ENCODE measurements at places on chromosomes 2 and 18. TPM values are rescaled to one million over a fixed set of nuclear protein-coding genes. Genes with fewer than 3 reads are reported as not detected.

Gene IER3IP1
- total RNA-seq: 16.6 TPM

Gene MOCOS
- not detected for total RNA-seq

Gene SERPINB5
- 0.11 TPM for total RNA-seq

Gene NFATC1
- total RNA-seq: 10.4 TPM

Gene CD8A
- not detected for total RNA-seq

DNA sequence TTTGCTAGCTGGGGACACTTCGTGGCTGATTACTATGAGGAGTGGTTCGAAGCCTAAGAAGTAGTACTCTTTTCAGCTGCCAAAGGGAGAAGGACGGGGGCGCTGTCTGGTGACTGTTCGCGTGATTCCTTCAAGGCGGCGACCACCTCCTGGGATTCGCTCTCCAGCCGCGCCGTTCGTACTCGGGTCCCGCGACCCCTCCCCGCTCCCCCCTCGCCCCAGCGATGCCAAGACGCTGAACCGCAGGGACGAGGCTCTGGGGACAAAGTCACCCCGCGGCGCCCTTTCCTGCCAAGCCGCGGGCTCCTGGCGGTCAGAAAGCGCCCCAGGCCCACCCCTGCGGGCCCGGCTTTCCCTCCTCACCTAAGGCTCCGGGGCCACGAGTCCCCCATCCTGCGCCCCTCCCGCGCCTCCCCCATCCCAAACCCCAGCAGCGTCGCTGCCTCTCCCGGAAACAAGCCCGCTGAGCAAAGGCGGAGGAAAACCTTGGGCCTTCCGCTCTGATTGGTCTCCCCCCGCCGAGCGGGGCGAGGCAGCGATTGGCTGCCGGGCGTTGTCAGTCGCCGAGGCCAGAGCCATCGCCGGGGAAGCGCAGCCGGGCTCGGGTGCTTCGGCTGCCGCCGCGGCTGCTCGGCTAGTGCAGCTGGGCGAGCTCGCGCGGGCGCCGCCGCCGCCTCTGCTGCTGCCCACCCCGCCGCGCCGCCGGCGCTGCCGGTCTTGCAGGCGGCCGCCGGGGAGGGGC is 404.3 kb downstream of the XIRP2 start:
- peak within 1 kb of the TSS; percentile 72 for H3K4me3 ChIP-seq
- H3K36me3 ChIP-seq: no peaks in the 10 kb centered on the region
- peak within 1 kb of the TSS; percentile 82 for H3K27ac ChIP-seq
- no peaks in the 10 kb centered on the region for H3K27me3 ChIP-seq

DNA sequence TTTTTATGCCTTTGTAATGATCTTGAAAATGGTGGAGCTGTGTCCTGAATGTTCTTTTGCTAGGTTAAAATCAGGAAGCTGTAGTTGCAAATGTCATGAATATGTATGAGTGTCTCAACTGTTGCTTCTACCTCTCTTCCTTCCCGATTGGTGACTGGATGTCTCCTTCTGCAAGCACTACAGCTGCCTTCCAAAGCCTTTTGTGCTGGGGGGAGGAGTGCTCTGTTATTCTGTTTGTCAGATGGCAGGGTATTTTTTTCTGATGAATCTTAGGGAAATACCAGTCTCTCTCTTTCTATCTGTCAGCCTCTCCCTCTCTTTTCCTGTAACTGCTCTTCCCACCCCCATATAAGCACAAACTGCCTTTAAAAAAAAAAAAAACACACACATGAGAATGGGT is 1396.3 kb upstream of the CELF4 start:
- DNase-seq: no peak
- no peaks in the 10 kb centered on the region for H3K4me1 ChIP-seq
- H3K36me3 ChIP-seq: no peaks in the 10 kb centered on the region

DNA sequence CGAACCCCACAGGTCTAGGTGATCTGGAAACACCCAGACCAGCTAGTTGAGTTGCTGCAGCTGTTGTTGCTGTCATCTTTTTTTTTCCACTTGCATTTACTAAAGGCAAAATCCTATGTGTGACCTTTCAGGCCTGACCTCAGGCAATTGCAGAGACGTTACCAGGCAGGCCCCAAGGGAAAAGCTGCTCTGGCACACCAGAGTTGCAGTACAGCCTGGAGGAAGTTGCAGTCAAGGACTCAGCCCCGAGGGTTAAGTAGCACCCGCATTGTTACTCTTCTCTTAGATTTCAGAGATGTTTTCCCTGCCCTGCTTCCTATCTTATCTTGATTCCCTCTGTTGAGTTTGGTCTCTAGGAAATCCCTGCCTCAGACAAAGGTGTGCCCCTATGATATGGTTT is 45.2 kb upstream of the SMAD2 start:
- H3K27me3 ChIP-seq: no peaks in the 10 kb centered on the region
- no peaks in the 10 kb centered on the region for H3K4me1 ChIP-seq
- no peak overlapping the region for H3K4me3 ChIP-seq
- H3K27ac ChIP-seq: no peak overlapping the region

DNA sequence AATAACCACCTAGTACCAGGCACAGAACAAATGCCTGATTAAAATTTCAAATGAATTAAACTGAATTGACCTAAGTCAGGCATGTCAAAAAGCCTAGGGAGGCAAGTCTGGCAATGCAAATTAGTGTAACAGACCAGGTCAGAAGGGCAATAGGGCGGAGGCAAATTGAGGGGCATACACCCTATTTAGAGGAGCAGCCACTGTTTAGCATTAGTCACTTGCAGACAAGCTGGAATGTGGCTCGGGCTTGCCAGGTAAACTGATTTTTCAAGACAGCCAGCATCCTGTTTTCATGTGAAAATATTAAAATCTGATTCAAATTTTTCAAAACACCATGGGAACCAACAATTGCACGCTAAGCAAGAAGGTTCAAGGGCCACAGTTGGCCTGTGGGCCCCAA is 160.3 kb downstream of the EN1 start:
- H3K27ac ChIP-seq: no peak overlapping the region
- DNase-seq: no peak
- no peaks in the 10 kb centered on the region for H3K27me3 ChIP-seq
- H3K4me3 ChIP-seq: no peak overlapping the region
- no peaks in the 10 kb centered on the region for H3K4me1 ChIP-seq

- peaks cover 46% of the 10 kb centered on the region for H3K4me1 ChIP-seq
- H3K27ac ChIP-seq: peak overlapping the region; percentile 86
- H3K4me3 ChIP-seq: no peak overlapping the region
- peaks cover 8% of the 10 kb centered on the region for H3K36me3 ChIP-seq
- H3K27me3 ChIP-seq: no peaks in the 10 kb centered on the region
Measured at GRCh38 chr2:197079414-197079813, 152.9 kb upstream of the PGAP1 start.

DNA sequence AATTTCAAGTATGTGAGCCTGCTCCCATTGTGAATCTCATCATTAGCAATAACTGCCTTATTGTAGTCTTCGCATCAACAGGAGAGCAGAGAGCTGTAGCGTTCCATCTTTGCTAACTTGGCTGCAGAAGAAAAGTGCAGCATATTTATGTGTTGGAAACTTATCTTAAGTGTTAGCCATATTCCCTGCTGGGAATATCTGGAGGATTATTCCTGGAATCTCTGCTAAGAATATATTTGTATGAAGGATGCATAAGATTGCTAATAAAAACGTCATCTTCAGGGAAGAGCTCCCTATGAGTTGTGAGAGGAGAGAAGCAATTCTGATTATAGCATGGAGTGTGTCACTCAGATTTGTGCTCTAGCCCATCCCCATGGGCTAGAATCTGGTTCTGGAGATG is 115.1 kb upstream of the REG3G start:
- H3K27ac ChIP-seq: no peak overlapping the region
- H3K4me3 ChIP-seq: no peak overlapping the region
- no peak for DNase-seq

DNA sequence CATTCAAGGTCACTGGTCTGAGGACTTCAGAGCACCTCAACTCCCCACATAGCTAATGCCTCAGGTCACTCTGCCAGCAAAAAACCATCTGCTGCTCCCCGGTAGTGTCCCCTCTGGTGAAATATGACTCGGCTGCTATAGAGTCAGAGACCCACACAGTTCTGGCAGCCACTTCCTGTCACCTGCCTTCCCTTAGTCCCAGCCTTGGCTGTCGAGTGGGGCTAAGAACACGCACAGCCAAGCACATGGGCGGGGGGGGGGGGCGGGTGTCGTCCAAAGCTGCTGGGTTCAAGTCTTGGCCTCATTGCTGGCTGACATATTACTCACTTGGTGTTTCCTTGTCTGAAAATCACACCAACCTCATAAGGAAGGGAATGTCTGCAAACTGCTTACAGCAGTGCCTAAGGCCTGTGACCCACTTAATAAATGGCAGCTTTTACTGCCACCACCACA is 37.5 kb downstream of the POLR1A start:
- peaks cover 74% of the 10 kb centered on the region for H3K36me3 ChIP-seq
- no peak overlapping the region for H3K27ac ChIP-seq
- no peaks in the 10 kb centered on the region for H3K27me3 ChIP-seq
- no peak for DNase-seq
- no peak overlapping the region for H3K4me3 ChIP-seq
- no peaks in the 10 kb centered on the region for H3K4me1 ChIP-seq

GRCh38 chr2:78035804-78036203 is 513.6 kb upstream of the LRRTM4 start:
- H3K4me1 ChIP-seq: no peaks in the 10 kb centered on the region
- no peak overlapping the region for H3K27ac ChIP-seq
- no peak for DNase-seq
- no peaks in the 10 kb centered on the region for H3K36me3 ChIP-seq
- H3K4me3 ChIP-seq: no peak overlapping the region

DNA sequence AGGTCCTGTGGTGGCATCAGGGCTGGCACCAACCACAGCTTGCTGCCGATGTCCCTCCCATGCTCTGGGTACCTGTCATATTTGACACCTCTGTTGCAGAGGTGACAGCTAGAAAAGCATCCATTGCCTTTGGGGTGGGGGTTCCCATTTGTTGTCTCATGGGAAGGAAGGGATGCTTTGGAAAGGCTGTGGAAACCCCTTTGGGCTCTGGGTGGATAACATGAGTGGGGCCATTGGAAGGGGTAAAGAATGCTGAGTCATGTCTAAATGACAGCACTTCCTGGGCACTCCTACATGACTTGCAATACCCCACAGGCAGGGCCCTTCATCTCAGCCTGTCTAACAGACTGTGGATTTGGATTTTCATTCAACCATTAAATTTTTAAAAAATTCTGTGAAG is 27.8 kb downstream of the CTIF start:
- H3K36me3 ChIP-seq: no peaks in the 10 kb centered on the region
- DNase-seq: no peak
- H3K27ac ChIP-seq: no peak overlapping the region
- H3K4me1 ChIP-seq: peaks cover 13% of the 10 kb centered on the region
- no peak overlapping the region for H3K4me3 ChIP-seq
- no peaks in the 10 kb centered on the region for H3K27me3 ChIP-seq

DNA sequence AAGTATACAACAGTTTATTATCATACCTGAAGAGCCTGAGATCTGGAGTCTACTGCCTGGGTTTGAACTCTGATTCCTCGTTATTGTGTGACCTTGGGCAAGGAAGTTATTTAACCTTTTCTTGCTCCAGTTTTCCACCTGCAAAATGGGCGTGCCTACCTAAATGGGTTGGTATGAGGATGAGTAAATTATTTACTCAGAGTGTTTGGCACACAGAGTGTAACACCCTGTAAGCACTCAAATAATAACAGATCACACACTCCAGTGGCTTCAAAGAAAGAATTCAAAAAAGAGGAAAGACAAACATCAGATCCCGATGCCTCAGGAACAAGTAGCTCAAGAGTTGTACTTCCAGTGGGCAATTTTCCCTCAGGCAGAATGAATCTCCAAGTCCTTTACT is 2.4 kb downstream of the SRD5A2 start:
- no peaks in the 10 kb centered on the region for H3K4me1 ChIP-seq
- no peak for DNase-seq
- no peak overlapping the region for H3K4me3 ChIP-seq
- no peaks in the 10 kb centered on the region for H3K36me3 ChIP-seq
- H3K27ac ChIP-seq: no peak overlapping the region
- H3K27me3 ChIP-seq: peaks cover 57% of the 10 kb centered on the region

- no peak overlapping the region for H3K4me3 ChIP-seq
- no peak for DNase-seq
- H3K27me3 ChIP-seq: no peaks in the 10 kb centered on the region
Measured at GRCh38 chr2:30048636-30049175, 98.1 kb upstream of the YPEL5 start.

- no peak overlapping the region for H3K4me3 ChIP-seq
- DNase-seq: no peak
- H3K27me3 ChIP-seq: no peaks in the 10 kb centered on the region
Measured at GRCh38 chr2:96471772-96472171, 33.4 kb downstream of the NEURL3 start.

All from A673 (cell line).